Naive thymus-derived CD4-positive, alpha-beta T cell (primary cell): ENCODE measurements at places on chromosomes 3 and 15.

- DNase-seq, result no peak
Measured at GRCh38 chr15:44298878-44299277, 10.4 kb downstream of the GOLM2 start.

DNA sequence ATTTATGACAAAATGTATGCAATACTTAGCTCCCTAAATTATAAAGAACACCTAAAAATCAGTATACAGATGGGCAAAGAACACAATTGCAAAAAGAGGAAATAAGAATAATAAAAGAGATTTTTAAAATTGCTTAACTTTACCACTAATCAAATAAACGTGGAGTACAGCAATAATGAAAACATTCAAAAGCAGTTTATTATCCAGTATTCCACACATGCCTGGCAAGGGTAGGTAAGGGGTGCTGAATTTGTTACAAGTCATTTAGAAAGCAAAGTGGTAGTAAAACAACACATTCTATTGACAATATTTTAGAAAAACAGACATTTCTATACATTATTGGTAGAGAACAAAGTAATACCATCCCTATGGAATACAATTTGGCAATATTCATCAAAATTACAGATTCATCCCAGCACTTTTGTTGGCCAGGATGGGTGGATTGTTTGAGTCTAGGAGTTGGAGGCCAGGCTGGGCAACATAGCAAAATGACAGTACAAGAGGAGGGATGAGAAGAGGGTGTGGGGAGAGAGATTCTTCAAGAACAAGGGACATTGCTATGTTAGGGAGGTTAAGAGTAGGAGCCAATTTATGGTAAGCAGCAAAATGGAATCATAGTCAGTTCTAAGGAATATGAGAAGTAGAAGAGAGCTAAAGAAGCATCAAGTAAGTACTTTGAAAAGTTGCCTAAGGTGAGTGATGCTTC, 3.7 kb upstream of the ACKR4 start:
- no peak for DNase-seq

- DNase-seq, result no peak
Measured at GRCh38 chr3:154971341-154971740, 108.8 kb upstream of the MME start.

- DNase-seq, result peak; percentile 40
Measured at GRCh38 chr3:72549761-72550581, 298.3 kb downstream of the SHQ1 start.

GRCh38 chr3:99658274-99658673, 19.9 kb downstream of the COL8A1 start:
- no peak for DNase-seq

DNA sequence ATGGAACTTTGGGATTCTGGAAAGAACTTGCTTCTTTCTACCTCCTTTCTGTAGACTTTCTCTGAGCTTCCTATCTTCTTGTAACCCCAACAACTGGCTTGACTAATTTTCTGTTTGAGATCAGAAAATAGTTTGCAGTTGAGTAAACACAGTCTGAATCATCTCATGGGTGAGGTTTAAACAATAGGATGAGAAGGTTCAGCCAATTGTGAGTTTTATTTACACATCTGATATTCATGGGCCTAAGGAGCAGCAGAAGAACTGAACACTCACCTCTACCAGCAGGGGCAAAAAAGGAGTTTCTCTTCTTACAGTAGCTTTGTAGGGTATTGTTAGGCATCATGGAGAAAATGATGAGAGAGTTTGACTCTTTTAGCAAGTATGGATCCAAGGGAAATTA, 54.2 kb downstream of the DTWD1 start:
- no peak for DNase-seq

- no peak for DNase-seq
Measured at GRCh38 chr15:48641416-48641815, 4.1 kb downstream of the FBN1 start.

GRCh38 chr3:134486577-134487041, 752 bp downstream of the CEP63 start:
- DNase-seq, result peak; percentile 54

DNA sequence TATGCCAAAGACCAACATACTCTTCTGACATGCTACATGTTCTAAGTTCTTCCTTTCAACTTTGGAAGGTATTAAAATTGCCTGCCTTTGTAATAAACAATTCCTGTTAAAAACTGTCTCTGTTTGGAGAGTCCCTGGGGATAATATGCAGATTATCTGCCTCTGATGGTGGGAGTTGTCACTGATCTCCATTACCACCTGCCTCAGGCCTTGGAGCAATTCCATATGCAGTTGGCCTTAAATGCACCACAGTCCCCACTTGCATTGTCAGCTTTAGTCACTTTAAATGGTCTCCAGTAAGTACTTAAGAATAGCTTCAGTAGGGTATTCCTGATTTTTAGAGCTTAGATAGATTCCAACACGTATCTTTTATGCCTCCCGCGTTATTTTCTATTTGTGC, 121.1 kb upstream of the GOLIM4 start:
- DNase-seq, result no peak

- DNase-seq, result no peak
Measured at GRCh38 chr3:156424758-156425157, 130.2 kb downstream of the SSR3 start.

GRCh38 chr3:170278627-170279026, 56.4 kb downstream of the PRKCI start:
- no peak for DNase-seq

GRCh38 chr15:96340598-96341512, 10.4 kb downstream of the NR2F2 start:
- no peak for DNase-seq

- no peak for DNase-seq
Measured at GRCh38 chr3:9345041-9345440, 17.8 kb upstream of the THUMPD3 start.

DNA sequence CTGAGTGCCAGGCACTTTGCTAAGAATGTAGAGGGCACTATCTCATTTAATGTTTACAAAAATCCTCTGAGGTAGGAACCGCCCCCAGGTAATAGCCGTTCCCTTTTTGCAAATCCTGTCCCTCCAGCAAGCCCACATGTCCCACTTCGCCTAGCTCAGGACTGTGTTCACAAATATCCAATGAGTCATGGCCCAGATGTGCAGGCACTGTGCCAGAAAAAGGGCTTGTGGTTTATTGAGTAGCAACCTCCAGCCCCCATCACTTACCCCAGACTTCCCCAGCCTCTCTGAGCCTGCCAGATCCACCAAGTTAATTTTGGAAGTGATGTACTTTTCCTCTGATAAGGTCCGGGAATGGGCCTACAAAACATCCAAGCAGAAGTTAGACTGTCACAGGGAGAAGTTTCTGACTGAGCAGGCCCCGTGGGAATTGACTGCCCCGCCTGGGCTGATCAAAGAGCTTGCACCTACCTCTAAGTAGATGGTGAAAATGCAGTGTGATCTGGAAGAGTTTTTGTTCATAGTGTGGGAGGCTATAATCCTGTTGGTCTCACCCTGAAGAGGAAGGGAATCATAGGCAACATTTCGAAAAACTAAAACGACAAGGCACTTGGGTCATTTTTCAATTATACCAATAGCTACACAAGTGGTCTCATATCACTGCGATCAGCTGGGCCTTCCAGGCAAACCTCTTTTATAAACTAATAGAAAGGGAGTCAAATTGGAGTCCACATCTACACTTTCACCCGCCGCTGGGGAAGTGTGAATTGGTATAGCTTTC, 15.7 kb downstream of the KIF9 start:
- DNase-seq, result no peak

- no peak for DNase-seq
Measured at GRCh38 chr3:4741404-4742307, 237.6 kb upstream of the BHLHE40 start.

DNA sequence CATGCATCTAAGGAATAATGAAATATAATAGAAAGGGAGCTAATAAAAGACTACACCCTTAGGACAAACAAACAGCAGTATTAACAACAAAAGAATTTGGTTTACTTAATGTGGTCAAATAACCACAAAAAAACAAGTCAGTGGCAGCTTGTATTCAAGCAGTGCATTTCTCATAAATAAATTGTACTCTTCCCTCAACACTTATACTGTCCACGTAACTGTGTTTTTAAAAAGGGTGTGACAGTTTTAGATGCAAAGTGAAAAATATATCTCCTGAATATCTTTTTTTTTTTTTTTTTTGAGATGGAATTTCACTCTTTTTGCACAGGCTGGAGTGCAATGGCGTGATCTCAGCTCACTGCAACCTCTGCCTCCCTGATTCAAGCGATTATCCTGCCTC, 698.2 kb upstream of the CADM2 start:
- no peak for DNase-seq

DNA sequence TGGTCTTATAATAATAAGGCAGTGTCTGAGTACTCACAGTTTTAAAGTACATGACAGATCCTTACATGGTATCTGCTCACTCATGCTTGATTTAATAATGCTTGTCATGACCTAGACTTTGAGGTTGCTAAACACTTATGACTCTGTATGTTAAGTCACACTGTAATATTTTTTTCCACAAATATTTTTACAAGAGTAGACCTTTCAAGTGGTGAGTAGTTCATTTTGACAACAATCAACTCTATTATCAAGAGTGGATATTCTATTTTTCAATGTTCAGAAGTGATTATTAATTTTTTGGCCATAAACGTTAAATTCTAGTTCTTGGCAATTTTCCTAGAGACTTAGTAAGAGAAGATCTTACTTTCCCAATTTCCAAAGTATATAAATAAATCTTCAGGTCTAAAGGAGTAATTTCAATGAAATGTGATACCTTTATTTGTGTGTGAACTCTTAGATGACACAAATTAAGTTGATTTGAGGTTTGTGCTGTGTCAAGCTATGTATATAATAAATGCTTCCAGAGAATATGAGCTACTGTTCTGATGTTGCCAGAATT, 104.5 kb downstream of the NLGN1 start:
- DNase-seq, result no peak

DNA sequence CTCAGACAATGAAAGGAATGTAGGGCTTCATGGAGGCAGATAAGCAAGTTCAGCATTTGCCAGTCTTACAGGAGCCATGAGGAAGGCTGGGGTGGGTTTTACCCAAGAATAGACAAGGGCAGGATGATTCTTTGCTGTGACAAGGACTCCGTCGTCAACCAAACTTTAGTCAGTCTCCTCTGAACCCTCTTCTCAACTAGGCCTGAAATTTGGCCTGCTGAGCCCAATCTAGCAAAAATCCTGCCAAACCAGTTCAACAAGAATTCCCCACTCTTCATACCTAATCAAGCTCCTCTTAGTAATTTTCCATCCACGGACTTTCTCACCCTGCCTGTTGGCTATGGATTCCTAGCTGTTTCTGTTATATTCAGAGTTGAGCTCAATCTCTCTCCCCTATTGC, 280.5 kb downstream of the TBL1XR1 start:
- no peak for DNase-seq

DNA sequence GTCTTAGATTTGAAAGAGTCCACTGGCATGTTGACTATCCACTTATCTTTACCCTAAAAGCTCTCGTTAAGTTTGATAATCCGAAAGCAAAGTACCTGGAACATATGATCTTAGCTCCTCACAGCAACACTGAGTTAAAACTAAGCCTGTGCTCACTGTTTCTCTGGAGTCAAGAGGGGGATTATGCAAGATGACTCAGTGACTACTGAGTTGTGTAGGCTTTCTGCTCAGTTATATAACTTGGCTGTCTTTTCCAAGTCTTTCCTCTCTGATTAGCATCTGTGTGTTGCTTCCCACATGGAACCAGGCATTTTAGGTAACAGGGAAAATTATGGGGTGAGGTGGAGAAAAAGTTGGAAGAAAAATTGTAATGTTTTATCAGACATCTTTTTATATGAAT, 31.2 kb upstream of the MYO5C start:
- DNase-seq, result no peak

DNA sequence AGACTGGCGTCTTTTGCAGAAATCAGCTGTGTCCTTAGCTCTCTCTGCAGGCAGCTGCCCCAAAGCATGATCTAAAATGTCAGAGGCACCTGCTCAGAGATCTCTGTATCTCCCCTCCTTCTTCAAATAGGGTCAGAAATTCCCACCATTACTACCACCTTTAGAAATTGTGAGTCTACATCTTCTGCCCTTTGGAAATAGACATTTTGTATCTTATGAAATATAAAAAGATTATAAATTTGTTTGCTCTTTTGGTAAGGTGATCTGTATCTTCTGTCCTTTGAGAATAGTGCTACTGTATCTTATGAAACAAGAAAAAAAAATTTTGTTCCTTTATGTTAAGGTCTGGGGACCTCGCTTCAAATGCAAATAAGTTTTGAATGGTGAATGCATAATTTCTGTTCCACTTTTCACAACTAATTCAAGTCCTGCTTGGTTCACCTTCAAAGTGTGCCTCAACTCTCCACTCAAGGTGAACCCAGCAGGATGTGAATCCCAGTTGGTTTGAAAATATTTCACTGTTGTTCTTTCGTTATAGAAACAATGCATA, 28.3 kb upstream of the GPD1L start:
- no peak for DNase-seq

DNA sequence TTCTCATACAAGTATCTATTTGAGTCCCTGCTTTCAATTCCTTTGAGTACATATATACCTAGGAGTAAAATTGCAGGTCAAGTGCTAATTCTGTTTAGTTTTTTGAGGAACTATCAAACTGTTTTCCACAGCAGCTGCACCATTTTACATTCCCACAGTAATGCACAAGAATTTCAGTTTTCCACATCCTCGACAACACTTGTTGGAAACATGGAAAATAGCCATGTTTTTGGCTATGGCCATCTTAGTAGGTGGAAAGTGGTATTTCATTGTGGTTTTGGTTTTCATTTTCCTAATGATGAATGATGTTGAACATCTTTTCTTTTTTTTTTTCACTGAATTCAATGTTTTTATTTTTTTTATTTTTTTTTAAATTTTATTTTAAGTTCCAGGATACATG, 44.4 kb upstream of the TNFAIP8L3 start:
- DNase-seq, result no peak

DNA sequence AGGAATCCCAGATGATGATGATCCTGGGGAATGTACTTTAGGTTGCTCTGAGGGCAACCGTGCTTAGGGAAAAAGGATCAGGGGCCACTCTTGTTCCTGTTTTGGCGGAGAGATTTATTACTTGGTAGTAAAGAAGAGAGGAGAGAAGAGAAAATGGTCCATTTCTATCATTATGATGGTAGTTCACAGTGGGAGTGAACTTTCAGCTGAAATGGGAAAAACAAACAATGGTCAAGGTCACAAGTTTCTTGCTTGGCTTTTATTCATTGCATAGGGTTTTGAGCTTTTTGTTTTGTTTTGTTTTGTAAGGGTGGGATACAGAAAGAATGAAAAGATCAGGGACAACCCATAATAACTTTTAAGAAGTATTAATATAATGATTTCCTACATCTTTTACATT, 7.7 kb upstream of the UMPS start:
- no peak for DNase-seq

DNA sequence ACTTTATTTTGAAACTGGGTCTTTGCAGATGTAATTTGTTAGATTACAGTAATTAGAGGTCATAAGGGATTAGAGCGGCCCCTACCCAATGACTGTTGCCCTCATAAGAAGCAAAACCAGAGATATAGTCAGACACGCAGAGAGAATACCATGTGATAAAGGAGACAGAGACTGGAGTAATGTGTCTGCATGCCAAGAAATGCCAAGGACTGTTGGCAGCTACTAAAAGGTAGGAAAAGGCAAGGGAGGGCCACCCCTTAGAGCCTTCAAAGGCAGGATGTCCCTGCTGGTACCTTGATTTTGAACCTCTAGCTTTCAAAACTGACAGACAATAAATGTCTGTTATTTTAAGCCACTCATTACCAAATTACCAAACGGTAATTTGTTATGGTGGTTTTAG, 548.2 kb downstream of the FHIT start:
- DNase-seq, result no peak
